Prostate gland (tissue), 2 donors: ENCODE measurements at places on chromosomes 12 and 14.
A peak's percentile ranks its signal among the peaks of the same experiment; 100 is the strongest.

DNA sequence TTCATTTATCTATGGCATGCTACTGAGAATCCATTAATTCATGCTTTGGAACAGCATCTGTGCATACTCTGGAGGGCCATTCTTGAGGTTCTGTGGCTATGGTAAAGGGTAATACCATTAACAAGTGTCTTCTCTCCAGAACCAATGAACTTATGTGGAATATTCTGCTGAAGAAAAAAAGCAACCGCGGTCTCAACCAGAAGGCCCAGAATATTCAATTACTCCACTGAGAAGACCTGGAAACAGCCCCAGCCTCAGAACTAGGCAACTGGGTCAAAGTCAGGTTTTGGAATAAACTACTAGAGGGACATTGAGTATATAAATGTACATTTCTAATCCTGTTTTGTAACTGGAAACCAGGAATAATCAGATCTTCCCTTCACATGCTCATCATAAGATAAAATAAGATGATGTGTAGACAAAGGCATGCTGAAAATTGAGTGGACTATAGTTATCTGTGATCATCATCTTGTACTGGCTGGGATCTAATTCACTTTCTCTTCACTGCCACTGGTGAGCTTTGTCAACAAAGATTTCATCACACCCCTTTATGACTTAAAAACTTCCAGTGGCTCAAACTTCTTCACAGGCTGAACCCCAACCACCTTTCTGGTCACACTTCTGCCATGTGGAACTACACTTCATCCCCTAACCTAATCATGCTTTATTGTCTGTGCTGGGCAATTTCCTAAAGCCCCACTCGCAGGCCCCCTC, 6.0 kb downstream of the SPTB start:
- no peak for DNase-seq

DNA sequence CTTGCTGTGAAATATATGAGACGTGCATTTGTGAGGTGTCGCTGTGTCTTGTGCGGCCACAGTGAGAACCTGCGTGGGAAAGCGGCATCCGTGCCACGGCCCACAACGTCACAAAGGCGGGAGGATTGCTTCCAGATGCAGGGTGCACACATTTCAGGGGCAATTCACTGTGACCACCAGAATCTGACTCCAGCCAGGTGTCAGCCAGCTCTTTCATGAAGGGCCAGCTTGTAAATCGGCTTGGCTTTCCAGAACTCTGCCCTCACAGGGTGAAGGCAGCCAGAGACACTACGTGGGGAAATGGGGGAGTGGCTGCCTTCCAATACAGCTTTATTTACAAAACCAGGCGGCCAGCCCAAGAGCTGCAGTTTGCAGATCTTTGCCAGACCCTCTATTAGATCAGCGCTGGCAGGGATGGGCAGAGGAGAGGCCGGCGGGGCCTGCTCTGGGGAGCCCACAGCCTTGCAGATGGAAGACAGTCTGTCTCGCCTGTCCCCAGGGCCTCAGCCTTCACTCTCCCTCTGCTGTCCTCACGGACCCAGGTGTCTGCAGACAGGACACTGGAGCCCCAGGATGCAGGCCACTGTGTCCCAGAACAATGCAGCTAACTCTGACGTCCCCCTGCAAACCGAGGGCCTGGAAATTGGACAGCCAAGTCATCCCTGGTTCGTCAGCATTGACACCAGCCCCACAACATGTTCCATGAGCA, 53.5 kb downstream of the ADGRD1 start:
- DNase-seq, result peak; percentile 21

- no peak for DNase-seq
These were observed 20.9 kb downstream of the FBXW8 start for GRCh38 chr12:116931665-116932064.

DNA sequence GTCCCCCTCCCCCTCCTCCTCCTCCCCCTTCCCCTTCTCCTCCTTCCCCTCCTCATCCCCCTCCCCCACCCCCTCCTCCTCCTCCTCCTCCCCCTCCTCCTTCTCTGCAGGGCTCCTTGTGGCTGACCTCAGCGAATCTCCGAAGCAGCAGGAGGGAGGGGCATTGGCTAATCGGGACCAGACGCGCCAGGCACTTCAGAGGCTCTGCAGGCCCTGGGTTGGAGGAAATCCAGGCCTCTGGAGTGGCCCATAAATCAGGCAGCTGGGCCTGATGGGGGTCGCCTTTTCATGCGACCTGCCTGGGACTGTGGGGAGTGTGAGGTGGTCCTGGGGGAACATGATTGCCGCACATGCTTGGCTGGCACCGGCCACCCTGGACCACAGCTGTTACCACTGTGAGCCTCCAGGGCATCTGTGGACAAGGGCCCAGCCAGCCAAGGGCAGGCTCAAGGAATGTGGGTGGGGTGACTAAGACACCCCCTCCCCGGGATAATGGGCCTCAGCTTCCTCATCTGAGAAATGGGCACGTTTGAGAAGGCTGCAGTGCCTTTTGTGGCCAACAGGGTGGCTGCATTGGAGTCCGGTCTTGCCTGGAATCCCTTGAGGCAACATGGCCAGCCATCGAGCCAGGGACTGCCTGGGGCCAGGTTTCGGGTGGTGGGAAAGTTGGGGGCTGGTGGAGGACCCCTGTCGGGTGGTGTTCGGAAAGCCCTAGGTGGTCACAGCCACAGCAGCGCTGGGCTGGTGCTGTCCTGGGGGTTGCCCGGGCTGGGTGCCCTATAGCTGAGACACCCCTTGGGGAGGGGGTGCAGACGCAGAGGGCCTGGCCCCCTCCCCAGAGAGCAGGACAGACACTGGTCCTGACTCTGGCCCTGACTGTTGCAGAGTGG, 12.0 kb downstream of the KIF26A start:
- no peak for DNase-seq

DNA sequence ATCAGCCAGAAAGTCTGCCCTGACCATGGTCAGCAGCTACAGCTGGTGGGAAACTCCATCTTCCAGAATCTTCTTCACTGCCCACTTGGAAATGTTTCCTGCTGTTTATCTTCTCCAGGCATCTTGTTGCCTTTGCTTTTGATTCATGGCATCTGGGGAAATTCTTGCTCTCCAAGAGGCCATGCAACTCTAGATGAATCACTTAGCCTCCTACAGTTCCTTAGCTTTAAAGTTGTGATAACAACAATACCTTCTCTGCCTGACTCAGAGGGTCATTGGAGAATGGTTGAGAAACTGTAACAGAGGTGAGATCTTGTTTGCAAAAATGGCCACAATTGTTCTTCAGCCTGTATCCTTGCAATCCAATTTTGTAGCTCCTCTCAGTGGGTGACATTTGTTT, 121.0 kb upstream of the VRK1 start:
- no peak for DNase-seq

DNA sequence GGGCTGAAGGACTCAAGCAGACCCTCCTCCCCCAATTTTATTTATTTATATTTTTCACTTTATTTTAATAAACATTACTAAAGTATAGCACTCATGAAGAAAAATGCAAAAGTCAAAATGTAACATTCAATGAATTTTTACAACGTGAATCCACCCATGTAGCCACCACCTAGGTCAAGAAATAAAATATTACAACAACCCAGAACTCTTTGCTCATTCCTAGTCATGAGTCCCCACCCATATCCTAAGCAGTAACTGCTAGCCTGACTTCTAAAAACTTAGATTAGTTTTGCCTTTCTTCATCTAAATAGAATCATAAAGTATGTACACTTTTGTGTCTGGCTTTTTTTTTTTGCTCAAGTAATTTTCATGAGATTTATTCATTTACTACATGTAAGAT, 86.9 kb upstream of the CRY1 start:
- DNase-seq, result no peak

DNA sequence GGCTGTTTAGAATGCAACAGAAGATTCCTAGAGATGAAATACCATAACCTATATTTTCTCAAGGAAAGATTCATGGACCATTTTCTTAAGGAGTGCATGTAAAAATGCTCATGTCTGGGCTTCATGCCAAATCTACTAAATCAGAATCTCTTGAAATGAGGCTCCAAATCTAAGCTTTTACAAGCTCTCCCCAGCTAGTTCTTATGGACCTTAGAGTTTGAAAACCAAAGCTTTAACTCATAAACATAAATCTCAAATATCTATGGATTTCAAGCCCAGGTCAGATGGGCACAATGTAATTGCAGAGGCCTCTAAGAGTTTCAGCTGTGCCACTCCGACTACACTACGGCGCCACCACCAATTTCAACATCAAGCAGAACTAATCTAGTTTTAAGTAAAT, 117.3 kb upstream of the CAND1 start:
- no peak for DNase-seq

DNA sequence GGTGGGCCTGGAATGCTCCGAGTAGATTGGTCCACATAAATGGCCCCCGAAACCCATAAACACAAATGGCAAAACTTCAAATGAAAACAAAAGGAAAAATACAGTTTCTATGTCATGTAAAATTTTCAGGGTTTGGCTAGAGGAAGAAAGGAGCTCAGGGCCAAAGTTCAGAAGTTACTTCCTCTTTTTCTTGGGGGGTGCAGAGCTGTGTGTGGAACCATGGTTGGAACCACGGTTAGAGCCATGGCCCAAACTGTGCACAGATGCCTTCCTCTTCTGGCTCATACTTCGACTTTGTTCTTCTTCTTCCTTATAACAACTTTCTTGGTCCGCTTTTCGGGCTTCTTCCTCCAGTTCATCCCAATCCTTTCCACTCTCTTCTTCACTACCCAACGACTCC, 51.7 kb downstream of the MGST1 start:
- DNase-seq, result no peak

DNA sequence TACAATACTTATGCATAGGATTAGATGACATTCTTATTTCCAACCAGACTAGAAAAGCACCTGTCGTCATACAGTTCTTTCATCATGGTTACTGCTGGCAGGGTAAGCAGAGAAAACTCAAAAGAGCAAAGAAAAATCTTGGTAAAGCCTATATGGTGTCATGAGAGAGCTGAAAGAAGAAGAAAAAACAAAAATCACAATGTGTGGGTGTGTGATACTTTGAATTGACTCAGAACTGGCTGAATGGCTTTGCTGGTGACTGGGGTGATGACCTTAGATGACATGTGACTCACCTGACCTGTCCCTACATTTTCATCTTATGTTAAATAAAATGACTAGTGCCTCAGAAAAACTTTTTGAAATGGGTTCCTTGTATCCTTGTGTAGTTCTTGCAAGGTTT, 278.1 kb upstream of the LMO3 start:
- DNase-seq, result no peak

DNA sequence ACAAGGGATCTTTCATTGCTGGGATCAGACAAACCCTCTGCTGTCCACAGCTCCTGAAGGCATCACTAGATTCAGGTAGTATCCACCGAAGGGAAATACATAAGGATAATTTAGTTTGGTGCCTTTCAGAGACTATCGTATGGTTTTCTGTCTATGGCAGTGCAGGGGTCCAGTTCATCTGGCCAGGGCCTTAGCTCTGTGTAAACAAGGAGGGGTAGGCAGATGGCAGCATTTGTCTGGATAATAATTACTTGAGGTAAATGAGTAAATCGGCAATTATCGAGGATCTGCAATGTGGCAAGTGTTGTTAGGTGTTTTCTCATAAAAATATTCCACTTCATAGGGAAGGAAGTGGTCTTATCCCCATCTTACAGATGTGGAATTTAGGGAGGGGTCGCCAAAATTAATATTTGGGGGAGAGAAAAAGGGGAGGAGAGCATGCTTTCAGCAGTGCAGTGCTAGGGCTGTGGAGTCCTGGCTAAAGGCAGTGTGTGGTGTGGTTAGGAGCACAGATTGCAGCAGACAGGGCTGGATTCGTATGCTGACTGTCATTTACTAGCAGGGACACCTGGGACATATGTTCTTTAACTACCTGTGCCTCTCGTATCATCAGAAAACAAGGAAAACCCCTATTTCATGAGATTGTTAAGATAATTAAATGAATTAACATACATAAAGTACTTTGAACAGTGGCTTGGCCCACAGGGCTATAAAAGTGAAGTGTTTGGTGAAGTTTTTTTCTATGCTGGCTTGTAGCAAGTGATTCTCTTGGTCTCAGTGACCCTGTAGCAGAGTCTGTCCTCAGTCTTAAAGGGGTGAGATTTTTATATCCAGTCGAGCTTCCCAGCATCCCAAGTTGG, 27.1 kb downstream of the RASSF8 start:
- DNase-seq, result no peak

DNA sequence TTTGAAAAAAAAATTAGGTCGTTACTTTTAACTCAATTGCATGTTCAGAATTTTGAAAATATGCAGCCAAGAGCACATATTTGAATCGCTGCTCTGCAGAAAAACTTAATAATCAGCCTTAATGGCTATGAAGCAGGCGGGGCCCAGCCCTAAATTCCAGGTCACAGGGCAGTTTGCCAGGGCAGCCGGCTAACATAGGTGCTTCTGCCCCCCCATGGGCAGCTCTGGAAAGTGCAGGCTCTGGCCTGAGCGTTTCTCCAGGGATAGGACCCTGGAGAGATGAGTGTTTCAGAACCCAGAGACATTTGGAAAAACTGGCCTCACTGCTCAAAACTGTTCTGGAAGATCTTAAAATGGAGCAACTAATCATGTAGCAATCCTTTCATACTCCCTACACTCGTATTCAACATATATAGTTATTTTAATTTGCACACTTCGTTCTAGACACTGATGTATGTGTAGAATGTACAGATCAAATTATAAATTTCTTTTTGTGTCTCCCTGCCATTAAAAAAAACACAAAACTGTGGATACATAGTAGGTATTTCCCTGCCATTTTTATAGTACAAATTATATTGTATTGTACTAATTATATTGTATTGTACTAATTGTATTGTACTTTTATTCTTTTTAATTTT, 26.0 kb upstream of the PTGR2 start:
- DNase-seq, result peak; percentile 78

DNA sequence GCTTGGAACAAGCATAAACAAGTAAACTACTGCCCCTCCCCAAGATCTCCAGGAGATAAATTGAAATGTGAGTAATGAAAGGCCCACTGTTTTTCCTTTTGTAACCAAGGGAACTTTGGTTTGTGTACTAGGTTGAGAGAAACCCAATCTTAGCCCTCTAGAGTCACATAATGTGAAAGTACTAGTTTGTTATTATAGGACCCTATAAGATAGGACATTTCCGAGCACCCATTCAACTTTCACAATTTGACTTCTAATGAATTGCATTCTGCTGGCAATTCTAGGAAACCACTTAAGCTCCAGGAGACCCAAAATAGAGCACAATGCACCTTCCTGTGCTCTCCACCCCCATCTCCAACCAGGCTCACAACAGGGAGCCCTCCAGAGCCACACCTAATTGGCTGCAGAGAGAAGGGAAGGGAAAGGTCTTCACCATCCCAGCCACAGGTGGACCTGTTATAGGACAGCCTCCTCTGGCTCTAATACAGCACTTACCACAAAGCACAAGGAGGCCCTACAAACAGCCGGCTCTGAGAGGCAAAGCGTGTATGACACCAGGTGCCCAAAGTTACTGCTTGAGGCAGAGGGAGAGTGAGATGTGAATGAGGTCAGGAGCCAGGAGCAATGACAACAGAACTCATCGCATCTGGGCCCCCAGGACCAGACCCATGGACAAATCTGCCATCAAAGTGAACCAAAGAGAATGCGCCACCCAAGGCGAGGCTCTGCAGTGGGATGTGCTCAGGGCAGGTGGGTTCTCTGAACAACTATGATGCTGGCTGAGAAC, 163.3 kb upstream of the NTF3 start:
- DNase-seq, result no peak

- no peak for DNase-seq
These were observed 733 bp downstream of the TTC7B start for GRCh38 chr14:90815572-90815821.
